ENCODE measurements at places on chromosomes 1 and 21.

- no peak for DNase-seq
Observed at GRCh38 chr21:32316361-32317215, 17.9 kb downstream of the MRAP start.

DNA sequence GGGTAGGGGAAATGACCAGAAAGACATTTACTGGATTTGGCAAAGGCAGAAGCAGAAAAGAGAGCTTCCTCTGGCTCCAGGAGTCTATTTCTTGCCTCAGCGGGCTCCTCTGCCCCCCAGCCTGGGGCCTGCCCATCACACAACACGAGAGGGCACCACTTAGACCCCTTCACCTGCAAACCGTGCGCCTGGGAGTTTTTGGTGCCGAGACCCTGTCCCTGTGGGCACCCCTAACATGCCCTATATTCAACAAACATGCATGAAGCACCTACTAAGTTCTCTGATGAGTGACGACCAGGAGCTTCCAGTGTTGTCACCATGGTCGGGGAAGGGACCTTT lies 18.8 kb downstream of the IL6R start:
- DNase-seq: no peak

DNA sequence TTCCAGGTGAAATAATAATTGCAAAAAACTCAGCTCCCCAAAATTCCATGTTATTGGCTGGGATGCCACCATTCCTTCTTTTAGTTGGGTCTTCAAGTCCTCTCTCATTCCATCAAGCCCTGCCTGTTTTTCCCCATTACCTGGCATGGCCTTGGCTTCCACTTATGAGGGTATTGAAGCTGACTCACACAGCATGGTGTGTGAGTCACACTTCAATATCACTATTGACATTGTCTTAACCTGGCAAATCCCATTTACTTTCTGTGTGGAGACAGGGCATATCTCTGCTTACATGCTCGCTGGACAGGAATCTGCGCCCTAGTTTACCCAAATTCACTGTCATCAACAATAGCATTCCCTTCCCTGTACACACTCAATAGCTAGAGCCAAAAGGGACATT lies 1806.8 kb downstream of the BRINP3 start:
- no peak for DNase-seq

GRCh38 chr1:117174851-117175250 lies 35.9 kb downstream of the VTCN1 start:
- DNase-seq: no peak

DNA sequence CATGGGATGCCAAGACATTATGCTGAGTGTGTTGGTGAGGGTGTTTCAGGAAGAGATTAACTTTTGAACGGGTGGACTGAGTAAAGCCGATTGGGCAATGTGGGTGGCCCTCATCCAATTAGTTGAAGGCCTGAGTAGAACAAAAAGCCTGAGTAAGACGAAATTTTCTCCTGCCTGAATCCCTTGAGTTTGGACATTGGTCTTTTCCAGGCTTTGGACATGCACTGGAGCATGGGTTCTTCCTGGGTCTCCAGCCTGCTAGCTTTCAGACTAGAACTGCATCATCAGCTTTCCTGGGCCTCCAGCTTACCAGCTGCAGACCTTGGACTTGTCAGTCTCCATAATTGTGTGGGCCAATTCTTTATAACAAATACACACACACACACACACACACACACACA lies 63.6 kb downstream of the NIBAN1 start:
- DNase-seq: no peak

DNA sequence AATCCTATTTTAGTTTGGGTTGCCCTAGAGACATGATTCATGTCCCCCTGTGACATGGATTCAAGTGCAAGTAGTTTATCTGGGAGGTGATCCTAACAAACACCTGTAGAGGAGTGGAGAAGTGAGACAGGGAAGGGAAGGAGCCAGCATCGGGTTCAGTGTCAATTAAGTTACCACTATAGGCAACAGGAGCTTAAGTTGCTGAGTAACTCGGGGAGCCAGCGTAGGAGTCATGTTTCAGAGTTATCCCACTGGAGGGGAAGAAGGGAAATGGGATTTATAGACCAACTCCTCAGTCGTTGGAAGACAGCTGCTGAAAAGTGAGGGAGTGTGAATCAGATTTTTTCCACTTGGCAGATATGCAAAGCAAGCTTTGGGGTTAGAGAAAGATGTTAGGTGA lies 54.9 kb downstream of the SLC30A7 start:
- peak; percentile 48 for DNase-seq

GRCh38 chr1:46333300-46334029 lies 7.1 kb upstream of the NSUN4 start:
- no peak for DNase-seq

DNA sequence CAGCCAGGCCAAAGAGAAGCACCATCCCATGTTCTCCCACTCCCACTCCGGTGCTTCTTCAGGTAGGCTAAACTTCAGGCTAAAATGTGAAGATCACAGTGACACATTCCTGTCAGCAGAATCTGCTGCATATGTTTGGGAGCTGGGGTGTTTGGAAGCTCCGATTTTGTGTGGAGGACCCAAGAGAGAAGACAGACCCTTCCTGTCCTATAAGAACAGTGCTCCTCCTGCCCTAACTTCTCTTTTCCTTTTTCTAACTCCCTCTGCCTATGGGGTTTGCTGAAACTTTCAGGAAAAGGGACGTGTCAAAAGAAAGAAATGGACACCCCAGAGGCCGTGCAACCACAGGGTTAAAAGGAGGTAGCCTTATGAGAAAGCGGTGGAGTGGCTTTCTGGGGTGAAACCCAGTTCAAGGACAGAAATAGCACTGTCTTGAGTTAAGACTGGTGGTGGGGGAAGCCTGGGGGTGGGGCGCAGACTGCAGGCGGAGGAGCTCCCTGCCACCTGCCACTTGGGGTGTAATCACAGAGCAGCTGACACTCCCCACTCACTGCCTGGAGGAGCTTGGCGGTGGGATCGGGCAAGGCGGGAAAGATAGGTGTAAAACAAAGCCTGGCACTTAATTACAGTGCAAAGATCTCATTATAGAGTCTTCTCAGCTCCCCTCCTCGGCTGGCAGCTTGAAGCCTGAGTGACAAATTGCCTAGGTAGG lies 645 bp upstream of the TLR5 start:
- DNase-seq: no peak

GRCh38 chr1:77556045-77556444 lies 126.4 kb downstream of the ZZZ3 start:
- DNase-seq: no peak

GRCh38 chr1:234881893-234882771 lies 246.5 kb downstream of the TOMM20 start:
- DNase-seq: no peak

DNA sequence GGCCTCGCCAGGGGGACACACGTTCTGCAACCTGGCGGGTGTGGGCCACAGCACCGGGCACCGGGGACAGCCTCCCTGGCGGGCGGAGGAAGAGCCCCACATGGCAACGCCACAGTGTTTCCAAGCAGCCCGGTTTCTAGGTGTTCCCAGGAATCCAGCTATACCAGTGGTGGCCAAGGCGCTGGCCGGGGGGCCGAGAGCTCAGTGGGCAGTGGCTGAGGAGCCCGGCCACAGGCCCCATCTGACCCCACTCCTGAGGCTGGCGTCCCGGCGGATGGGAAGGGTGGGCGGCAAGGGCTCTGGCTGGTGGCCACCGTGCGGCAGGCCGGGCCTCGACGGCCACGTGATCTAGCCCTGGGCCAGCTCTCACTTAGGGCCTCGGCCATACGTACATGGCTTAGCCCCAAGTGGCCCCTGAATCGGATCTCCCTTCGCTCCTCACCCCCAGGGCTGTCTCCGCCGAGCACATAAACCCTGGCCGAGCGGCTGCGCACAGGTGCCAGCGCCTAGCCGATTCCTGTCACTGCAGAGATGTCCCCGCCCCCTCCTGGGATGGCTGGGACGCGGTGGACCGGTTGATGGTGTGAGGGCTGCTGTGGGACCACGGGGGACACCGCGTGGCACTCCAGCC lies 68.7 kb downstream of the MORN1 start:
- peak; percentile 87 for DNase-seq

- no peak for DNase-seq
Observed at GRCh38 chr1:55696181-55696754, 481.1 kb upstream of the USP24 start.

DNA sequence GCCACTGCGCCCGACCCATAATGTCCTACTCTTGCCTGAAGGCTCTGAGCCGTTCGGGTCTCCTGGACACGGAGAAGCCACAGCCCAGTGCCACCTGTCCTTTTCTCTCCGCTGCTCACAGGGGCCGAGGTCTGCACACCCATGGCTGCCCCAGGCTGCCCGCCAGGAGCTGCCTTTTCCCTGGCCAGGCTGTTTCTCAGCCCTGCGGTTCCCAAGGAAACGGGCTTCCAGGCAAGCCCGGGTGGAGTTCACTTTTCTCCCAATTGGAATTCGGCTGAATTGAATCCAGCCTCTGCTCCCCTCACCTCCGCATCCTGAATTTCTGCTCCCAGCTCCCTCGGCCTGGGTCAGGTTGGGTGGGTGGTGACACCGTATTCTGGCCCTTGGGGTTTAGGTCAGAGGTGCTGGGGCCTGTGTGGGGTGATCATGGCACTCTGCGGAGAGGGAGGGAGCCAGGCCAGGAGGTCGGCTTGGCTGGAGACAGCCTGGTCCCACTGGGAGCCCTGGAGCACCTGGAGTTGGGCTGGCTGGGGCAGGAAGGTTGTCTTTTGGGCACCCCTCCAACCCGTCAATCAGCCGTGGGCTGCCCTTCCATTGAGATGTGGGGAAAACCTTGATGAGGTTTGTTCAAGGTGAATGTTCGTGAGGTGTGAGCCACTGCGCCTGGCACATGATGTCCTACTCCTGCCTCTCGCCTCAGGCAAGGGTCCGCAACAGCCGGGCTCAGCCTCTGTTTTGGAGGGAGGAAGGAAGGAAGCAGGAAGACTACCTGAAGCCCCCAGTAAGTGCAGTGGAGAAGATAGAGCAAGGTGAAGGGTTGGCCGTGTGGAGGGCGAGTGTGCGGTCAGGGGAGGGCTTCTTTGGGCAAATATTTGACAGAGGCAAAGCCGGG lies 25.1 kb downstream of the RRP1 start:
- no peak for DNase-seq

DNA sequence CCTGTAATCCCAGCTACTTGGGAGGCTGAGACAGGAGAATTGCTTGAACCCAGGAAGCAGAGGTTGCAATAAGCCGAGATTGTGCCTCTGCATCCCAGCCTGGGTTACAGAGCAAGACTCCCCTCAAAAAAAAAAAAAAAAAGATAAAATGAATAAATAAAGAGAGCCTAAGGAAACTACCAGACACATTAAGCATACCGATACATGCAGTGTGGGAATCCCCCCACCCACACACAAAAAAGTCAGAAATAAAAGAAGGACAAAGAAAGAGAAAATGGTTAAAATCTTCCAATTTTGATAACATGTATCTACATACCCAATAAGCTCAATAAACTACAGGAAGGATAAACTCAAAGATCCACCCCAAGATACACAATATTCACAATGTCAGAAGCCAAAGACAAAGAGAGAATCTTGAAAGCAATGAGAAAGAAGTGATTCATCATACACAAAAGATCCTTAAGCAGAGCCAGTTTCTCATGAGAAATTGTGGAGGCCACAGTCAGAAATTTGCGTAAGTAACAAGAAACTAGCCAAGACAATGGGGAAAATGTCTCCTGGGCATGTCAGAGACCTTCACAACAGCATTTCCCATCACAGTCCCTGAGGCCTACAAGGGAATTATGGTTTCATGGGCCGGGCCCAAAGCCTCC lies 1197.0 kb downstream of the AMY1C start:
- no peak for DNase-seq

DNA sequence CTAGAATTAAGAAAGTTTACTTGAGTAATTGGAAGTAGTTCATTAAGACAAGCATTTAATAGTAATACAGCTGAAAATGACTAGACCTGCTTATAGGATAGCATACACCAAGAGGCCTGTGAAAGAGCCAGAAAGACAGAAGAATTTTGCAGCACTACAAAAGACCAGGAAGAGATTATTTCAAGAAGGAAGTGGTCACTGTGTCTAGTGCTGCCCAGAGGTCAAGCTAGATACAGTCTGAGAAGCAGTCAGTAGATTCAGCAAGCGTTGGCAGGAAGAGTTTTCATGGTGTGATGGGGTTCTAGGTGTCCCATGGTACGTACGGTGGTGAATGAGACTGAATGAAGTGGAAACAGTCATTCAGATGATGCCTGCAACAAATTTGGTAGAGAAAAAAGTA lies 31.5 kb downstream of the RGS8 start:
- DNase-seq: no peak

DNA sequence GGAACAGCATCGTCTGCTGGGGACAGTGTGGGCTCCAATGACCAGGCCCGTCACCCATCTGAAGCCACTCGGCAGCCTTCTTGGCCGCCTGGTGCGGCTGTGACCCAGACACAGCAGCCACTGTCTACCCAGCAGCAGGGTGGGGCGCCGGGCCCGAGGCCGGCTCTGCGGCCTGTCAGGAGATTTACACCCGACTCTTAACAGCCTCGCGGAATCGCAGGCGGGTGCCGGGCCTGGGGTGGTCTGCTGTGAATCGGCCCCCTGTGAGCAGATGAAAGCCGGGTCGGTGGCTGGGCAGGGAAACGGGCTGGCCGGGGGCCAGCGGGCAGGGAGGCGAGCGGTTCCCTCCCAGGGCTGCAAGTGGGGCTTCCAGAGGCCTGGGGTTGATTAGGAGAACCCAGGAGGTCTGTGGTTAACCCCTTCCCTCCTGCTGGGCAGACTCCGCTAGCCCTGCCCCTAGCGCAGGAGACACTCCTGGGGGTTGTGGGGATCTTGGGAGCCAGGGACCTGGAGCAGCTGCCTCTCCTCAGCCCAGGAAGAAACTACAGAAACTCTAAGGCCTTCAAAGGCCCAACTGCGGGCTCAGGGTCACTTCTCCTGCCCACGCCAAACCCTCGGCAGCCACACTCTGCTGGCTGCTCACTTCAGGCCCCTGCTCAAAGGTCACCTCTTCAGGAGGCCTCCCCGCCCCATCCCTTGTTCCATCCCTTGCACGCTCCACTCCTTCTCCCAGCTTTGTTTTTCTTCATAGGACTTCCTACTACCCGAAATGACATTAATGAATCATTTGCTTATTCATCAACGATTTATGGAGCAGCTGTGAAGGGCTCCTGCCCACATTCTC lies 15.6 kb downstream of the RUNX3 start:
- peak; percentile 62 for DNase-seq

- DNase-seq: no peak
Observed at GRCh38 chr1:31308036-31308435, 11.2 kb downstream of the ZCCHC17 start.

GRCh38 chr1:169724168-169724567 lies 9.7 kb downstream of the SELE start:
- no peak for DNase-seq

DNA sequence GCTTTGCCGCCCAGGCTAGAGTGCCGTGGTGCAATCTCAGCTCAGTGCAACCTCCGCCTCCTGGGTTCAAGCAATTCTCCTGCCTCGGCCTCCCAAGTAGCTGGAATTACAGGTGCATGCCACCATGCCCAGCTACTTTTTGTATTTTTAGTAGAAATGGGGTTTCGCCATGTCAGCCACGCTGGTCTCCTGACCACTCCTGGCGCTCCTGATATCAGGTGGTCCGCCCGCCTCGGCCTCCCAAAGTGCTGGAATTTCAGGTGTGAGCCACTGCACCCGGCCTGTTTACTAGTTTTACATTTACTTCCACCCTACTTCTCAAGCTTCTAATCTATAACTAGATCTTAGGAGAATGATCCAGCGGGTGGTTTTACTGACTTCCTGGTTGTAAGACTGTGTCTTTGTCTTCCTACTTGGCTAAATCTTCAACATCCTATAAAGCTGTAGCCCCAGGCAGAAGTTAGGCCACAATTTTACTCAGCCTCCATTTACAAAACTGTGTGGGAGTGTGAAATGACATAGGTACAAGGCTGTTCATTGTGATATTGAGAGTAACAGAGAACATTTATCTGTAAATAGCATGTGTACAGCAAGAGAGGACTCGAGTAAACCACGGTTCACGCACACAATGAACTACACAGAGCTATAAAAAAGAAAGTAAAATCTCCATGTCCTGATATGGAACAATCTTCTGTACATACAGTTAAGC lies 9.6 kb upstream of the POU2F1 start:
- DNase-seq: no peak

- peak; percentile 68 for DNase-seq
Observed at GRCh38 chr1:54153535-54154439, 987 bp upstream of the CDCP2 start.

All from right forelimb (tissue), 1 donor.